NCI-H524 (cell line): ENCODE measurements at places on chromosomes 4 and X.
A peak's percentile ranks its signal among the peaks of the same experiment; 100 is the strongest.

- DNase-seq: no peak
Observed at GRCh38 chrX:2228536-2228935, 272.2 kb downstream of the DHRSX start.

DNA sequence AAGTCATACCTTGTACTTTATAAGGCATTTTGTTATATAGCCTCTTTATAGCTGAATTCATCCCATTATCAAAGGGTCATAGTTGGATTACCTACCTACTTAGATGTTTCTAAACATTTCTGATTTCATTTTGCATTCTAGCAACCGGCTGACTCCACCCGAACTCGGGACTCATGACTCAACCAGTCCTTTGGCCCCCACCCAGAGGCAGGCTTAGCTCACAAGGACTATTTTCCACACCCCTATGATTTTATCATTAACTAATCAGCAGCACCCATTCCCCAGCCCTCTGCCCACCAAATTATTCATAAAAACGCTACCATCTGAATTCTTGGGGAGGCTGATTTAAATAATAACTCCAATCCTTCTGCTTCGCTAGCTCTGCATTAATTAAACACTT is 79.9 kb upstream of the EGFL6 start:
- no peak for DNase-seq

GRCh38 chr4:69760455-69760854 is at the start of gene SULT1B1:
Gene SULT1B1 (minus strand): TSS chr4:69760620. CDS start chr4:69755217, 5,403 bp downstream.
- DNase-seq: no peak

DNA sequence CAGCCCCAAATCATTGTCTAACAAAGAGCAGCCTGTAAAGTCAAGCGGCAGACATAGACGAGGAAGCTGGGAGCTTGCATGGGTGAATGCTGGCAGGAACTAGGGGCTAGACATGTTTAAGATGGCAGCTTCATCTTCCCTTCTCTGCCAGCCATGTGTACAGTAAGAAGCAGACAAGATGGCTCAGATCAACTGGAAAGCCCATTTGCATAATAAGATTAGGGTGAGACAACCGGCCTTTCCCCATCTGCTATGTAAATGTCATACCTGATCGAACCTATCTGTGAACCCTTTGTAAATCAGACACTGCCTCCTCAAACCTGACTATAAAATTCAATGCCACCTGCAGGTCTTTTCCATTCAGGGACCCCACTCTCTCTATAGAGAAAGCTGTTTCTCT is 22.8 kb upstream of the HADH start:
- DNase-seq: peak; percentile 45

- DNase-seq: no peak
Observed at GRCh38 chr4:168978001-168978700, 31.9 kb downstream of the CBR4 start.

DNA sequence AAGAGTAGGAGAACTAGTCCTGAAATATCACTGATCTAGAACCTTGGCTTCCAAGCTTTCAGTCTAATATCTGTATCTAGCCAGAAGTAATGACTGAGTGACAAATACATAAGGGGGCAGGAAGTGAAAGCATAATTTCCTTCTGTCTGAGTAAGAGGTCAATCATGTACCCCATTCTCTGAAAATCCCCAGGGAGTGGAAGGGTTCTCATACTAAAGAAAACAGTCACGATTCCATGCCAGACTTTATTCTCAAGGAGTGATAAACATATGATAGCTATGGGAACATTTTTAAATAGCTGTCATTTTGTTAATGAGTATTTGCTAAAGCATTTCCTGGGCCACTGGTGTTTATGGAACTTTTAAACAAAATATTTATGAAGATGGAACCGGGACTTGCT is 308.5 kb downstream of the ARHGAP24 start:
- DNase-seq: no peak

DNA sequence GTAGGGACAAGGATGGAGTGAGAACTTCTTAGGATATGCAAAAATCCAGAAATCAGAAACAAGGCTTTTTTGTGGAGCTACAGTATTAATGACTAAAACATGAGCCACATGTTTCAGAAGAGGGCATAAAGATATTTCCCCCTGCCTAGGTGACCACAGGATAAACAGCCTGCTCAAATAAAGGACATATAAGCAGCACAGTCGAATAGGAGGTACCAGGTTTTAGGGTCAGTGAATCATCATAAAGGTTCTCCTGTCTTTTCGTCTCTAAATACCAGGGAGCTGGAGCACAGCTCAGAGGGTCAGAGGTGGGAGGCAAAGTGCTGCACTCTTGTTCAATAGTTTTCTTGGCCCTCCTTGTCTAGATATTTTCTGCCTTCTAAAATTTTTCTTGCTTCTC is 211.9 kb upstream of the HS3ST1 start:
- no peak for DNase-seq

DNA sequence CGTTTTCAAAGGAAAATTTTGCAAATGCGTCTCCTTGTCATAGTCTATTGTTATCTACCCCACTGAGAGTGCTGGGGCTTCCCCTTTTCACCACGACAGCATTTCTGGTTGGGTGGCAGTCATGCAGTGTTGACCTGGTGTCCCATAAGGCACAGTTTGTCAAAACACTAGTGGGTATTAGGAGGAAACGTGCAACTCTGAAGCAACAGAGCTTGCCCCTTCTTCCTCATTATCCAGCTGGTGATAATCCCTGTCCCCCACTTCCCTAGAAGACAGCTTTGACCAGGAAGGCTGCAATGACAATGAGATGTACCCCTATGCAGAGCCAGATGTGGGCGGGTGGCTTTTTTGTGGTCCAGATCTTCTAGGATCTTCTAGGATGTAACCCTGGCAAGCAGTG is 1.8 kb downstream of the TBC1D1 start:
- no peak for DNase-seq

DNA sequence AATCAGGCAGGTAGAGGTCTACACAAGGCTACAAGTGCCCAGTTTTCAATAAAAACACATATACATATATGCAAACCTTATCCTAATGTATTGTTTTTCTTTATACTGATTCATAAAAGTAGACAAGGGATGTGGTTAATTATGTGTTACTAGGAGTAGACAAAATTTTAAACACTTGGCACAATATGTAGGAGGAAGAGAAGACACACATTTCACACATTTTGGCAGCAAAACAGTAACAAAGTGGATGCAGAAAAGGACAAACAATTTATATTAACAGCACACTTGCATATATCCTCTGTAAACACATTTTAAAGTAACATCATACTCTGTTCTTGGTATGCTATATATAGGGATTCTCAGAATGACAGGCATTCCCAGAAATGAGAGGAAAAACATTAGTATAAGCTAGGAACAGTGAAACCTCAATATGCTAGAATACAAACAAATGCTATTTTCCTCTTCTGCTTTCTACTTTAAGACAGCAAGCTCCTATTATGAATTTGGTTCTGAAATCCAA is 63.8 kb downstream of the GPRIN3 start:
- DNase-seq: no peak

GRCh38 chrX:74280759-74281158 is 23.2 kb upstream of the ZCCHC13 start:
- no peak for DNase-seq

DNA sequence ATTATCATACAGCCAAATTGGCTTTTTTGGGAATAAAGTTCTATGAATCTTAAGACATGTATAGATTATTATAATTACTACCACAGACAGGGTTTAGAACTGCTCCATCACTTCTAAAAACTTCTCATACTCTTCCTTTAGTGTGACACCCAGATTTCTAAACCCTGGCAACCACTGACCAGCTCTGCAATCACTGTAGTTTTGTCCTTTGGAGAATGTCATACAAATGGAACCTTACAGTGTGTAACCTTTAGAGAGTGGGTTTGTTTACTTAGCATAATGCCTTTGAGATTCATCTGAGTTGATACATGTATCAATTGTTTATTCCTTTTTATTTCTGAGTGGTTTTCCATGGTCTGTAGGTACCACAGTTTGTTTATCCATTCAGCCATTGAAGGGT is 95.0 kb downstream of the TMEM164 start:
- DNase-seq: no peak

GRCh38 chrX:53481093-53481492 is 46.9 kb upstream of the HSD17B10 start:
- peak; percentile 10 for DNase-seq

- peak; percentile 53 for DNase-seq
Observed at GRCh38 chrX:45851434-45851991, 650.8 kb upstream of the DIPK2B start.

- no peak for DNase-seq
Observed at GRCh38 chr4:99815597-99816011, 1.0 kb upstream of the DAPP1 start.

- no peak for DNase-seq
Observed at GRCh38 chr4:3368841-3369760, 72.7 kb upstream of the HGFAC start.

DNA sequence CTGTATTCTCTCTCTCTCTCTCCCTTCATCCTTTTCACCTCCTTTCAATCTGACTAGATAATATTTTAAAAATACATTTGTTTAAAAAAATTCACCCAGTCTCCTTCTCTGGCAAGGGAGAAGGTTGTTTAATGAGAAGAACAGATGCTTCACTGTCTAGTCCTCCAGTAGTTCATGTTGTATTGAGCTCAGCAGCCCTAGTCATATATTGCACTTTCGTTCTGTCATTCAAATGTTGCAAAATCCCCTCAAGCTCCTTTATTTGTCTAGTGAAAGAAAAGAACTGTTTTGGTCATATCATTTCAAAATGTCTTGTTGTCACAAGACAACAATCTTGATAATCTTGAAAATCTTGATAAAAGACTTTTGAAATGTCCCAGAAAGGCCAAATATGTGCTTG is 248.0 kb downstream of the GALNTL6 start:
- no peak for DNase-seq

DNA sequence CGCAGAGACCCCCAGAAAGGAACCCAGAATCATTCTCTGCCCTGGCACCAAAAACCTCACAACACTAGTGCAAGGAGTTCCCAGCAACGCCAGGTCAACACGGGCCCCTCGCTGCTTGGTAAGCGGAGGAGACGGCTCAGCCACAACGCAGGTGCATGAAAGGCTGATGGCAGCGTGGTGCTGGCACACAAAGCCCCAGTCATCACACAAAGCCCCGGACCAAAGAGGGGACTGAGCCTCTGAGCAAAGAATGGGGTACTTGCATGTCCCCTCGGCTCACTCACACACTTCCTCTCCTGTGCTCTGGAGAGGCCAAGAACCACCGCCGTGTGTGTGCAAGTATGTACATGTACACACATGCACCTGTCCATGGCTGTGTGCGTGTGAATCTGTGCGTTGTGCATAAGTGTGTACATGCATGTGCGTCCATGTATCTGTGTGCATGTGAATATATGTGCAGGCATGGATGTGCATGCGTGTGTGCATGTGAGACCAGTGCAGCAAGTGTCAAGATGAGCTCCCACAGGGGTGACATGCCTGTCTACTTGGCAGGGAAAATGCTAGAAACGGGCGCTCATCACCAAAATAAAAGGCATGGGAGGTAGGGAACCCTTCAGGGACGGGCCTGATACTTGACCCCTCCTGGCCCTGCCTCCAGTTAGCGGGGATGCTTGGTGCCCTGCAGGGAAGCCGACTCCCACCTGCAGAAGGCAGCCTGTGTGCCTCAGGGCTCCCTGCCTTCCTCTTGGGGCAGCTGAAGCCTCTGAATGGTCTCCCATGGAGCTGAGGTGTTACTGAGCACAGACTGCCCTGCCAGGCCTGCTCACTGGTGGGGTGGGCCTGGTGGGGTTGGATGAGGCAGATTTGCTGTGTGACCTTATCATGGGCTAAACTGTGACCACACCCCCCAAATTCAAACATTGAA is 60.4 kb downstream of the ZFYVE28 start:
- DNase-seq: no peak

GRCh38 chr4:175934506-175934905 is 122.4 kb upstream of the GPM6A start:
- no peak for DNase-seq

DNA sequence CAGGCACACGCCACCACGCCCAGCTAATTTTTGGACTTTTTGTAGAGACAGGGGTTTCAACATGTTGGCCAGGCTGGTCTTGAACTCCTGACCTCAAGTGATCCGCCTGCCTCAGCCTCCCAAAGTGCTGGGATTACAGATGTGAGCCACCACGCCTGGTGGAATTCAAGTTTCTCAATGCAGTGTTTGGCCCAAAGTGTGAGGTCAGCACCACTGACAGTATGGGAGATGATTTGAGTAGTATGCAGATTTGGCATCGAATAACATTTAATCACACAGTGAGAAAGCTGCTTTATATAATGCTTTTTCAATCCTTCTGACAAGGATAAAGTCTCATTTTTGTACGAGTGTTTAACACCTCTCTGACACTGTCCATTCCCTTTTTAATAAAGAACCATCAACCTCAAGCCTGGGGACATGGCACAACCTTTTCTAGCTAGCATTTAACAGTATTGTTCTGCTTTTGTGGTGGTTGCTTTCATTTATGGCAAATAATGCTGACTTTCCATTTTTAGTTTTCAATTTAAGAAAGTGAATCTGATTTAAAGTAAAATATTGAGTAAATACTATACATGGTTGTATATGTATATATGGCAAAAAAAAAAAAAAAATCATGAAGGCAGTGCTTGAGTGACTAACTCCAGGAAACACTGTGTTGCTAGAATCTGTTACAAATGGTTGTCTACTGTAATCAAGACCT is 4.3 kb upstream of the NSUN7 start:
- DNase-seq: no peak

DNA sequence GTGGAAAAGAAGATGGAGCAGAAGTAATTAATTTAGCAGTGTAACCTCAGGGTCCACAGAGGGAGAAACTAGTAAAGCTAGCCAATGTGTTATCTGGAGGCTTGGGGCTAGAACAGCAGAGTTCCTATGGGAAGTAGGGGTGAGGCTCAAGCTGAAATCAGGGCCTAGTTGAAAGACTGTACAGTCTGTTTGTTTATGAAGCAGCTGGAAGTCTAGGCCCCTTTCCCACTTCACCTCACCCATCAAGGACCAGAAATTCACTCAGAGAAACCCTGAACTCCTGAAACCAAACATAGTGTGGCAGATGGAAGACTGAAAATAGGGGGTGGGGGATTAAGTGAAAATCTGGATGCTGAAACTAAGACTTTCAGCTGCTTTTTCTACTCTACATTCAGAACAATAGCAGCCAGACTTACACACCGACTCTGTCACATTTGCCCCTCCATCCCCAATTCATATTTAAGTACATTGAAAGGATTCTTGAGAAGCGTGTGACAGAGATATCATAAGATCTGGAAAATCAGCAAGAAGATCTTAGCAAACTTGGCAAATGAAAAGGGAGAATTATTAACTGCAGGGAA is 32.6 kb upstream of the FAM241A start:
- DNase-seq: peak; percentile 87
